ENCODE measurements at places on chromosomes 16 and 17.

GRCh38 chr17:74862108-74862901 is 2.6 kb upstream of the GRIN2C start:
- no peak for DNase-seq

- DNase-seq = no peak
These were observed 27.5 kb downstream of the MPP2 start for GRCh38 chr17:43879723-43880419.

- no peak for DNase-seq
These were observed 302.7 kb upstream of the ASIC2 start for GRCh38 chr17:33595828-33596227.

- DNase-seq = no peak
These were observed 217.2 kb downstream of the SNX29 start for GRCh38 chr16:12193692-12194091.

DNA sequence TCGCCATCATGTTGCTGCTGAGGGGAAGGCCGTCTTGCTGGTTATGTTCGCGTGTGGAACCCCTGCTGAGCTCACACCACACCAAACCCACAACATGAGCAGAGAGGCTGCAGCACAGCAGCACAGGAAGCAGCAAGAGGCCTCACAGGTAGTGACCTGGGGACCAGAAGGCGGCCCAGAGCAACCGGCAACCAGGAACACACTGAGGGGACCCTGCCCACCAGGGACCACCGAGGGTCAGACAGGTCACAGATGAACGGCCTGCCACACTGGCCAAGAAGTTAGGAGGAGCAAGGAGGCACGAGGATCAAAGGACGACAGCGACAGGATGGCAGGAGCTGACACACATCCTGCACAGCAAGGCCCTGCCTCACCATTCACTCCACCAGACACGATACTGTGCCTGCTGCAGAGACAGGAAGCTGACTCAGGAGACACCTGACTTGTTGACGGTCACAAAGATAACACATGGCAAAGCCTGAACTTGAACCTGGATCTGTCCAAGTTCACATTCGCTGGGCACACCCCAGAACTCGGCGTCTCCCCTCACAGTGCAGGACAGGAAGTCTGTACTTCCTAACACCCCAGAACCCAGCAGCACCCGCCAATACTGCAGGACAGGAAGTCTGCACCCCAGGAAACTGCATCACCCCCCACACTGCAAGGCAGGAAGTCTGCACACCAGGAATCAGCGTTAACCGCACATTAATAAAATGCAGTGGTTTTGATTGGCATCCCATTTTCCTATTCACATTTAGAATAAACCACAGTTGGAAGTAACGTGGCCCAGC is 98.5 kb downstream of the ZNF778 start:
- no peak for DNase-seq

GRCh38 chr17:56936697-56937322 is 23.0 kb upstream of the TRIM25 start:
- DNase-seq = no peak

DNA sequence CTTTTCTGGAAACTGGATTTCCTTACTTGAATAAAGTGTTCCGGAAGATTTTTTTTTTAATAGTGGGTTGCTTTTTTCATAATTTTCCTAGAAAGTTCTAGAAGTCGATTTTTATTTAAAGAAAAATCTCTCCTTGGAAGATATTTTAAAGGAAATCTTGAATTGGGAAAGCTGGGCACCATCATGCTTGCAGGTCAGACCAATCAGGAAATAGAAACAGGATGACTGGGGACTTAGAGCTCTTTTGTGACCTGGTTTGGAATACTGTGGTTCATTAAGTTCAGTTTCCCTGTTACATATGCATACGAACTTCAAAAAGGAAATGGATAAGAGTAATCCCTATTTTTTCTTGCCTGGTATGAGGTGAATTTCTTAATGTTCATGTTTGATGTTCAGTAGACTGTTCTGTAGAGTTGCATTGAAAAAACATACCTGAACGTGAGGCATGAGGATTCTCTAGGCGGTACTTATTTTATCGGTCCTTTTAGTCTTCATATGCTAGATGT is 1.2 kb downstream of the NFATC3 start:
- DNase-seq = peak; percentile 39

GRCh38 chr17:41483531-41483930 is 2.6 kb upstream of the KRT35 start:
- no peak for DNase-seq

DNA sequence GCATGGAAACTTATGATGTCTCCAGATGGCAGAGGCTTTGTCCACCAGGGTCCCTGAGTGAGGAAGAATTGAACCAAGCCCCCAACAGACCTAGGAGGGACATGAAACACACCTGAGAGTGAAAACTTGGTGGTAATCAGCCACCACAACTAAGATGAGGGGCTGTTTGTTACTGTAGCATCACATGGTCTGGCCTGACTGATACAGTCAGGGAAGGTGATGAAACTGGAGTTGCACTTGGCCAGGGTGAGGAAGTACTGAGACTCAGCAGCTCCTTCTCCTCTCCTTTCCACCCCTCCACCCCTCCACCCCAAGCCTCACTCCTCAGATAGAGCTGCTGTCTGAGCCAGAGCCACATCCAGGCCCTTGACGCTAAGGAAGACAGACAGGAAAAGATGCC is 37.2 kb downstream of the C16orf82 start:
- no peak for DNase-seq

- DNase-seq = no peak
These were observed 27.4 kb upstream of the GNAO1 start for GRCh38 chr16:56163938-56164337.

DNA sequence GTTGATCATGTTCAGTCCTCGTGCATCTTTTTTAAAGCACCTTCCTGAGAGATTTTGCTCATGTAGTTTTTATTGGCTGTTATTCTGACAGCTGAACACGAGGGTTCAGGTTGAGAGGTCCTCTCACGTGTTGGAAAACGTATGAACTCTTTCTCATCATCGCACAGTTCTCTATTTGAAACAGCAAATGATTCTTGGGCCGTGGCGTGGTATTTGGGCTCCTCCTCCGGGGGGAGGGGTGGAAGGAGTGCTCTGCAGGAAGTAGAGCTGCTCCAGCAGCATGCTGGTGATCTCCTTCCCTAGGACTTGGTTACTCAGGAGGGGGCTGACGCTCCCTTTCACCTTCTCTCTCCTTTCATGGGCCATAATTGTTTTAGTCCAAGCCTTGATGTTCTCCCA is 70.4 kb downstream of the KSR1 start:
- DNase-seq = no peak

- DNase-seq = no peak
These were observed 9.5 kb upstream of the ITGA2B start for GRCh38 chr17:44398692-44399691.

- DNase-seq = peak; percentile 41
These were observed 188.2 kb downstream of the FTO start for GRCh38 chr16:53892155-53892554.

DNA sequence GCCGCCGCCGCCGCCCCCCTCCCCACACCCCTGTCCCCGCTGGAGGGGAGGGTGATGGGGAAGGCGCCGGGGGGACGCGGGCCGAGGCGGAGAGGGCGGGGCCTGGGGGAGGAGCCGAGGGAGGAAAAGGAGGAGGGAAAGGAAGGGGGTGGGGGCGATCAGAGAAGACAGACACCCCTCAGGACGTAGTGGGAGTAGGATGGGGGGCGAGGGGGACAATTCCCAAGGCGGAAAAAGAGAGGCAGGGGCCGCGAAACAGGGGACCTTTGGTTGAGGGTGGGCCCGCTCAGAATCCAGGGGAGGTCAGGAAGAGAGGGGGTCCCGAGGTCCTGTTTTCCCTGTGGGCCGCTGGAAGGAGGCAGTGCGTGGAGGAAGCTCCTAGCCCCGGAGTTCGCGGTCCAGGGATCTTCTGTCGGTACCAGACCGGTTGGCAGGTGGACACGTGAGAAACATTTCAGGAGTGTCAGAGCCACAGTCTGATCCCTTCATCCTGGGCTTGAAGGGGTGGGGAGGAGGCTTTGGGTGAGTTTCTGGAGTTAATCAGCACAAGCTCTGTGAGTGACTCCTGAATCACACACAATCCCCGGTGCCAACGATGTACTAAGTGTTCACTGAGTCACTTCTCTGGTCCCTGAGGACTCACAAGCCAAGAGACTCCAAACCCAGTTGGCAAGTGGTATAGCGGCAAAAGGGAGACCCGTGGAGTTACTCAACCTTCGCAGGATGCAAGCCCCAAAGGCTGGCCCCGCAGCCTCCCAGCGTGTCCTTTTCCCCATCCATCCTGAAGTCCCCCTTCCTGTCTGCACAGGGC is at the start of gene XYLT1:
Gene XYLT1, minus strand, starts transcription at position 53 of the 811 bp plus-strand sequence. CDS start 164 bp downstream, outside the sequence.
- peak; percentile 89 for DNase-seq

GRCh38 chr17:61584266-61584665 is 6.8 kb downstream of the NACA2 start:
- no peak for DNase-seq

- no peak for DNase-seq
These were observed 39.2 kb downstream of the CYLD start for GRCh38 chr16:50781043-50781442.

DNA sequence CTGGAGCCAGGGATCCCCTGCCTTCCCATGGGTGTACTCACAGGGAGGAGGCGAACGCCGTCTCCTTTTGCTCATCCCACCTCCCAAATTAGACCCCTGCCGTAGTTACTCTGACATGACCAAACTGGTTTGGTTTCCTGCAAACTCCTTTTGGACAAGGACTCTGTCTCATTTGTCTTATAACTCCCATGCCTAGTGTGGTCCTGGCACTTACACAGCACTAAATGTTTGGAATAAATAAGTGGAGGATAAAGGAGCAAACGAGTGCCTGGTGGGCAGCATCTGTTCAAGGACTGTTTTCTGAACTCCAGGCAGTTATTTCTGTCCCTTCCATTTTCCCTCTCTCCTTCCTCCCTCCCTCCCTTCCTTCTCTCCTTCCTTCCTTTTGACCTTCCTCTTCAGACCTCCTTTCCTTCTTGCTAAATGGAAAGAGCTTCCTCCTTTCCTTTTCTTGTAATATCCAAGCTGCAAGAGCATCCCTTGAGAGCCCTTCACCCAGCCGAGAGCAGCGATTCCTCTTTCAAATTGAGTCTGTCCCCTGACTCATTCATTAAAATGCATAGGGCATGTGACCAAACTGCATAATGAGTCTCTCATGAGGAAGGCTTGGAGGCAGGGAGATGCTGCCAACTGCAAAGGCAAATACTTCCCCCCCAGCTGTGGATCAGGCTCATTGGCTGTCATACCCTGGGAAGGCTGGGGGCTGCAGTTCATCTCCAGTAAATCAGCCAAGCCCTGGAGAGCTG is 36.8 kb downstream of the CHD9 start:
- DNase-seq = peak; percentile 76

GRCh38 chr16:9898124-9898523 is 284.1 kb downstream of the GRIN2A start:
- DNase-seq = no peak

DNA sequence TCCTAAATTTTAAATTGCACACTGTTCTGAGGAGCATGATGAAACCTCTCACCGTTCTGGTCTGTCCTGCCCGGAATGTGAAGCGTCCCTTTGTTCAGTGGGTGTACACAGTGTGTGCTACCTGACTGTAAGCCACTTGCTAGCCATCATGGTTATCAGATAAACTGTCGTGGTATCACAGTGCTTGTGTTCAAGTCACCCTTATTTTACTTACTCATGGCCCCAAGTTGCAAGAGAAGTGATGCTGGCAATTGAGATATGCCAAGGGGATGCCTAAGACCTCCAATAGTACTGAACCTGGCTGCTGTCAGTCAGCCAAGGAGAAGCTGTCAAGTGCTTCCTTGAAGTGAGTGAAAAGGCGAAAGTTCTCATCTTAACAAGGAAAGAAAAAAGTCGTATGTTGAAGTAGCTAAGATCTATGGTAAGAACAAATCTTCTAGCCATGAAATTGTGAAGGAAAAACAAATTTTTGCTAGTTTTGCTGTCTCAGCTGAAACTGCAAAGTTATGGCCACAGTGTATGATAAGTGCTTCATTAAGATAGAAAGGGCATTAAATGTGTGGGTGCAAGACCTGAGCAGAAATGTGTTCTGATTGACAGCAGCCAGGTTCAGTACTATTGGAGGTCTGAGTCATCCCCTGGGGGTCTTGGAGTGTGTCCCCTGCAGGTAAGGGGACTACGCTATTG is 5.8 kb downstream of the PIK3R6 start:
- no peak for DNase-seq

DNA sequence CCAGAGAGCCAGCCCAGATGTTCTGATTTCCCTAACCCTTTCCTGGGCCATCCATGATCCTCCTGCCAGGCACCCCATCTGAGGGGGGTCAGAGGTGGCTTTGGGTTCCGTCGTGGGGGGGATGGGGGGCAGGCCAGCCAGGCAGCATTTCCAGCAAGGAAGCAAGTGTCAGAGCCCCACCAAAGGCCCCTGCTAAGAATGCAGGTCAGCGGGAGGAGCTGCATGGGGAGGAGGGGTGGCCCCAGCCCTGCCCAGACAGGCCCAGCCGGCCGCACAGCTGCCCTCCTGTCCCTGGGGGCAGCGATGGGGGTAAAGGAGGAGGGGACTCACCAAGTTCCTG is 2.3 kb upstream of the SCRN2 start:
- no peak for DNase-seq

- DNase-seq = no peak
These were observed 65.1 kb downstream of the SREBF1 start for GRCh38 chr17:17771498-17772201.

DNA sequence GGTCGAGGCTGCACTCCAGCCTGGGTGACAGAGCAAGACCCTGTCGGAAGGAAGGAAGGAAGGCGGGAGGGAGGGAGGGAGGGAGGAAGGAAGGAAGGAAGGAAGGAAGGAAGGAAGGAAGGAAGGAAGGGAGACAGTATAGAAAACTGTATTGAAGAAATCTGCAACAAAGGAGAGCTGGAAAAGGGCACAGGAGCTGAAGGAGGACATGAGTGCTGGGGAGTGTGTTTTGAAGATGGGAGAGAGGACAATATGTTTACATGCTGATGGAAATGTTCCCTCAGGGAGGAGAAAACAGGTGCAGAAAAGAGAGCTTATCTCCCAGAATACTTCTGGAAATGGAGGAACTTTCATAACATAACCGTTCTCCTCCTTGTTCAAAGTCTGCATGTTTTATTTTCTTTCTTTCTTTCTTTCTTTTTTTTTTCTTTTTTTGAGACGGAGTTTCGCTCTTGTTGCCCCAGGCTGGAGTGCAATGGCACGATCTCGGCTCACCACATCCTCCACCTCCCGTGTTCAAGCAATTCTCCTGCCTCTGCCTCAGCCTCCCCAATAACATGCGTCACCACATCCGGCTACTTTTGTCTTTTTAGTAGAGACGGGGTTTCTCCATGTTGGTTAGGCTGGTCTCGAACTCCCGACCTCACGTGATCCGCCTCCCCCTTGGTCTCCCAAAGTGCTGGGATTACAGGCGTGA is 2.7 kb upstream of the HAP1 start:
- no peak for DNase-seq

GRCh38 chr17:19610311-19610710 is 38.2 kb upstream of the ALDH3A2 start:
- no peak for DNase-seq

GRCh38 chr17:77332981-77333685 is 192.4 kb downstream of the SEC14L1 start:
- DNase-seq = peak; percentile 81

Data from amniotic stem cell (primary cell).